ENCODE measurements at places on chromosomes 13 and 19.

DNA sequence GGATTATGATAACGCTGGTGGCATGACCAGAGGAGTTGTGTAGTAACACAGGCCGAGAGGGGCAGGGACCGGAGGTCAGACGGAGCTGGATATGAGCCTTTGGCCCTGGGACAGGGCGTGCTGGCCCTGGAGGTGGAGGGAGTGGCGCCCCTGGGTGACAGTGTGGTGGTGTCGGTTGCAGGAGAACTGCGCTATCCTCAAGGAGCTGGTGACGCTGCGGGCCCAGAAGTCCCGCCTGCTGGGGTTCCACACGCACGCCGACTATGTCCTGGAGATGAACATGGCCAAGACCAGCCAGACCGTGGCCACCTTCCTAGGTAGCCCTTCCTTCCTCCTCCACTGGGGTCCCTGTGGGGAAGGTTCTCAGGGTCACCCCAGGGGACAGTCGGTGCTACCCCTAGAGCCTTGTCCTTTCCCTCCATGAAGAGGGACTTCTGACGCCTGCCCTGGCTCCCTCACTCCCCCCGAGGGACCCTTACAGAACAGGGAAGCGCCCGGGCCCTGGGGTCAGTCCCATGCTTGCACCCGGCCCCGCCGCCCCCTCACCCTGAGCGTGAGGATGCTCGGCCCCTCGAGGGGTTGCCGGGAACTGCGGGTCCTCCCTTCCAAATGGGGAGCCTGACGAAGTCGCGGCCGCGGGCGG is 12.8 kb upstream of the ZNF554 start:
- DNase-seq: no peak

GRCh38 chr13:51727634-51728274 is 76.2 kb downstream of the DHRS12 start:
- no peak for DNase-seq

DNA sequence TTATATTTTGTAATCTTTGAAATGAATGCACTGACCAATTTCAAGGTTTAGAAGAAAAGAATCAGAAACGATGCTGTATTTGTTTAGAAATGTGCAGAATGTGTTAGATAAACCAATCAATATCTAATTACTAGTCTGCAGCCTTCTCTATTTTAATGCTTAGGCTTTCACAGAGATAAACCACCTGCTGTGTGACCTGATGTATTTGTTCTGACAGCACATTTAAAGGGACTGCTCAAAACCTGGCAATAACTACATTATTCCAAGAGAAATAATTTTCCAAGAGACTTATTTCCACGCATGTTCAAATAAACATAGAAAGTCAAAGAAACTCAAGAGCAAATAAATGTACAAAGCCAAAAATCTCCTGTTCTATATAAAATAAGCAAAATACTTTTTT is 641.6 kb upstream of the PCDH20 start:
- DNase-seq: no peak

DNA sequence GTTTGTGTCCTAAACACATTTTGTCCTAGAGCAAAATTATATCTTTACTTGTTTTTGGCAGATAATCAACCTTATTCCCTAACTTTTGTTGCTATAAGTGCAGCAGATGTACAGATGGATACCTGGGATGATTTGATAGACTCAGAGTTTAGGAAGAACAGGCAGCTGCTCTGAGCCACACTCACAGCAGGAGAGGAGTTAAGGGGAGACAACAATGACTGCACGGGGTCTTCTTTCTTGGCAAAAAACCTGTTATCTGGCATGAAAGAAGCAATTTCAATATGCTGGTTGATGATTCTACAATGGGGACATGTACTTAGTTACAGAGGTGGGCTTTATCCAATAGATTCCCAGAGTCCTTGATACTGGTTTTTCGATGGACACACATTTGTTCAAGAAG is 258.9 kb upstream of the PCDH9 start:
- no peak for DNase-seq

Measured in H9 (cell line).